ENCODE measurements at places on chromosomes 7 and 10.

DNA sequence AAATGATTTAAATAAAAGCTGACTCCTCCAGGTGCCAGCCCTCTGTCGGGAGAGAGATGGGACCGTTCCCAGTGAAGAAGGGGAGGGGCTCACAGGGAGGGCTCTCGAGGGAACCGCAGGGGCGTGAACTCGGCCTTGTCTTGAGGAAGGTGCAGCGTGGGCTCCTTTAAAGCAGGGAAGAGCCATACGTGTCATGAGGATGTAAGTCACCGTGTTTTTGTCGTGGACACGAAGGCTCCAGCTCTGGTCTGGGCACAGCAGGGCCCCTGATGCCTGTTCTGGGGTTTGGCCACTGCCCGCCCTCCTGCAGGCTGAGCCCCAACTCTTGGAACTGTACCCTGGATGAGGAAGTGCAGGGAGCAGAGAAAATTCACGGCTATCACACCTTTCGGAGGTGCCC, 45.0 kb downstream of the JAKMIP3 start:
- no peak for DNase-seq

- no peak for DNase-seq
Observed at GRCh38 chr10:10078446-10078845, 939.2 kb upstream of the CELF2 start.

- no peak for DNase-seq
Observed at GRCh38 chr10:58806970-58807628, 294.4 kb downstream of the BICC1 start.

DNA sequence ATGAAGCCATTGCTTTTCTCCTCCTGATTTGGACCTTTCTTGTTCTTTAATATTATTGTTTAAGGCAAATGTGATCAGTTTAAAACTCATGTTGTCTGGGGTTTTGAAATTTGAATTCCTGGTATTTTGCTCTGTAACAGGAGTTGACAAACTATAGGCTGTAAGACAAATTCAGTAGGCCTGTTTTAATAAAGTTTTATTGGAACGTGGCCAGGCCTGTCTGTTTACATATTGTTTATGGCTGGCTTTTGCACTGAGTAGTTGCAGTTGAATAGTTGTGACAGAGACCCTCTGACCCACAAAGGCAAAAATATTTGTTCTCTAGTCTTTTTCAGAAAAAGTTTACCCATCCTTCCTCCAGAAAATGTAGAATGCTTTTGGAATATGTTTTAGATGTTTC, 29.8 kb downstream of the STARD3NL start:
- no peak for DNase-seq

GRCh38 chr7:26372249-26372648, 80.6 kb downstream of the SNX10 start:
- DNase-seq: no peak

DNA sequence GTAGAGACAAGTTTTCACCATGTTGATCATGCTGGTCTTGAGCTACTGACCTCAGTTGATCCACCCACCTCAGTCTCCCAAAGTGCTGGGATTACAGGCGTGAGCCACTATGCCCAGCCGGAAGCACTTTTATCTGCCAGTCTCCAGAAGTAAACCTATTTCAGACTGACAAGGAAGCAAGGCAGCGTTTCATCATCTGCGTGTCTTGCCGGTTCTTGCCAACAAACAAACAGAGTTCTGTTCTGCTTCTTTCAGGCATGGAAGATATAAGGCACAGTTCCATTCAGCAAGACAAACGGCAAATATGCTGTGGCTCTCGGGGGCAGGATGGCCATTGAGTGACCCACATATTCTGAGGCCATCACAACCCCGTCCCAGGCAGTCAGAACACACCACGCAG, 15.5 kb upstream of the LARP4B start:
- no peak for DNase-seq

DNA sequence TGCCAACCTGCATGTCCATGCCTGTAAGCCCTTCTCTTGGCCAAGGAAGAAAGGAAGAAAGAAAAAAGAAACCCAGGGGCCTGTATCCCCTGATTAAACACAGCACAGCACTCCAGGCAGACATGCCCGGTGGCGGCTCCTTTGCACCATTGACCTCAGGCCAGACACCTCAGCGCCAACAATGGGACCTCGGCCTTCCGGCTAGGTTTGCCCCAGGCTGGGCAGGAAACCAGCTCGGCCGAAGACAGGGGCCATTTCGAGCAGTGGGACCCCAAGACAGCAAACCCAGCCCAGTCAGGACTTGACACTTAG, 2.8 kb downstream of the HOXA10 start:
- no peak for DNase-seq

DNA sequence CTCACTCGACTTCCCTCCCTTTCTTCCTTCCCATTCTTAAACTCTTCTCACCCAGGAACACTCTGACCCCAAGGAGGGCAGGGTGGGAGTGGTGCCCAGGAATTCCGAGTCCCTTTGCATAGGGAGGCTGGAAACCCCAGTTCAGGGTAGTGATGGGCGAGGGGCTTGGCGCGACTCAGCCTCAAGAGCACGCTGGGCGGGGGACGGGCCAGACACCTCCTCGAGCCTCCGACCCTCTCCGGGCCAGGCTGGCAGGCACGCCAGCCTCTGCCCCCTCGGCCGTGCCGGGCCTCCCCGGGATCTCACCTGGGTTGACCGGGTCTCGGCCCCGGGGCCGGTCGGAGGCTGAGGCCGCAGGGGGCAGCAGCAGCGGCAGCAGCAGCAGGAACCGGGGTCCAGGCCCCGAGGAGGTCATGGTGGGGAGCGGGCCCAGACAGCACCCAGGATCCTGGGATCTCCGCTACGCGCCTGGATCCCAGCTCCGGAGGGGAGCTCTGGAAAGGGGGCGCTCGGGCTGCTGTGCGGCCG, 457 bp downstream of the PLOD3 start:
- DNase-seq: no peak

GRCh38 chr7:97019710-97020225, 4.9 kb downstream of the DLX5 start:
- no peak for DNase-seq

- no peak for DNase-seq
Observed at GRCh38 chr7:5582532-5582935, 158.9 kb upstream of the TNRC18 start.

- DNase-seq: no peak
Observed at GRCh38 chr7:116524221-116524608, 621 bp upstream of the CAV1 start.

DNA sequence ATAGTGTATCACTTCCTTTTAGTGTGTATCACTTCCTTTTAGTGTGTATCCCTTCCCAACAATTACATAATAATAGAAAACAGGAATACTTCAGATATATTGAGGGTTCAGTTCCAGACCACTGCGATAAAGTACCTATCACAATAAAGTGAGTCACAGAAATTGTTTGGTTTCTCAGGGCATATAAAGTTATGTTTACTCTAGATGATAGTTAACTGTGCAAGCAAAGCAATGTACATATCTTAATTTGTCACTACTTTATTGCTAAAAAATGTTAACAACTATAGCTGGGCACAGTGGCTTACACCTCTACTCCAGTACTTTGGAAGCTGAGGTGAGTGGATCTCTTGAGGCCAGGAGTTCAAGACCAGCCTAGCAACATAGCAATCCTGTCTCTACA, 938.4 kb downstream of the CCSER2 start:
- no peak for DNase-seq

DNA sequence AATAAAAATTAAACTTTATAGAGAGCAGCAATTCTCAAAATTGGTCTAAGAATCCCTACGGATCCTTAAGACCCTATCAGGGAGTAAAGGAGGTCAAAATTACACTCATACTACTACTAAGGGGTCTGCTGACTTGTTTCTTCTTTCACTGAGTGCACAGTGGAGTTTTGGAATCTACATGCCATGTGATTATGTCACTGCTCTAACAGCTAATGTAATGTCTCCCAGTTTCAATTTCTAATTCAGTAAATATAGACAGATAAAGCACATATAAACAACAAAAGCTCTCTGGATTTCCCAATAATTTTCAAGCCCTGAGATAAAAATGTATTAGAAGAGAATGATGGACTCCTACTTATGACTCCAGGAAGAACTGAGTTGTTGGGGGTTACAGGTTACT, 74.6 kb downstream of the WAPL start:
- no peak for DNase-seq

DNA sequence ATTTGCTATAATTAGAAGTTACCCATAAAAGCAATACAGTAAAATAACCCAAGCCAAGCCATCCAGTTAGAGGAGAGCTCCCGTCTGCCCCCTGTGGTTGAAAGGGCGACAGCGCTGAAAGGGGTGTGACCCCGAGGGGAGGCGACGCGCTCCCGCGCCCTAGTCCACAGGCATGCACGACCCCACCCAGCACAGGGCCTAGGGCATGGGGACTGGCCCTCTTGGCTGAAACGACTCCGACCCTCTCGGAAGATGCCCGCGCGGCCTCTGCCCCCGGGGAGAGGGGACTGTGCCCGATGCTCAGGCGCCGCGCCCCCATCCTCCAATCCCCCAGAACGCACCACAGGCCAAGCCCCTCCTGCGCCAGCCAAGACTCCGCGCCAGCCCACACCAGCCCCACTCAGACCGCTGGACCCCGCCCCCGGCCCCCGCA, 64.0 kb downstream of the CSGALNACT2 start:
- no peak for DNase-seq

- no peak for DNase-seq
Observed at GRCh38 chr7:41149576-41149975, 553.3 kb downstream of the INHBA start.

DNA sequence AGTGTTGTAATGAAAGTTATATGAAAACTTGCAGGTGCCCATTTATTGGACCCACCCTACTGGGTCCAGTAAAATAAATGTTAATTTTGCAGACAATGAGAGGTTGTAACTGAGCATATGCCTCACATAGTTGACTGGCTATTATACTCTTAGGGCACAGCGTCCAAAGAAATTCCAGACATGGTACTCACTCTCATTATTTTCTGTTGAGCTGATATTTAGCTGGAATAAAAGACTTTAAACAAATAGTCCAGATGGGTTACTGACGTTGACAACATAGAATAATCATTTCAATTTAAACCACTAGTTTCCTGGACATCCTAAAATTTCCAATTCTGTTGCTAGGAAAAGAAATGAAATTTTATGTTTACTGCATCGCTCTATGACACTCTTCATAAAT, 174.5 kb downstream of the ZNF365 start:
- no peak for DNase-seq

GRCh38 chr7:47622946-47623640, 41.2 kb upstream of the TNS3 start:
- no peak for DNase-seq

DNA sequence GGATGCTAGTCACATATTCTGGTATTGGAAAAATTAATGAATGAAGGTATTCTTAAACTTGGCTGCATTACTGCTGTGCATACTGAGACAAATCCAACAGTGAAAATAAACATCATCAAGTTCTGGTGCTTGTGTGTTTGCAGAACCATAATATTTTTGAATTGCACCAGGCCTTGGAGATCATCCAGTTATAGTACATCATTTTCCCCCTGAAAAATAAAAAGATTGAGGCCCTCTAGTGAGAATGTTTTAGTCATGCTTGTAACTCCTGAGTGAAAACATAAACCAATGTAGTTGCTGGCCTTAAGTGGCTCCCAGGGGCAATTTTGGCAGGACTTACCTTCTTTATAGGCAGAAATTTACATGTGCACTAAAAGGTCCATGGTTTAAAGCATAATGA, 218.8 kb upstream of the TMEM229A start:
- no peak for DNase-seq

DNA sequence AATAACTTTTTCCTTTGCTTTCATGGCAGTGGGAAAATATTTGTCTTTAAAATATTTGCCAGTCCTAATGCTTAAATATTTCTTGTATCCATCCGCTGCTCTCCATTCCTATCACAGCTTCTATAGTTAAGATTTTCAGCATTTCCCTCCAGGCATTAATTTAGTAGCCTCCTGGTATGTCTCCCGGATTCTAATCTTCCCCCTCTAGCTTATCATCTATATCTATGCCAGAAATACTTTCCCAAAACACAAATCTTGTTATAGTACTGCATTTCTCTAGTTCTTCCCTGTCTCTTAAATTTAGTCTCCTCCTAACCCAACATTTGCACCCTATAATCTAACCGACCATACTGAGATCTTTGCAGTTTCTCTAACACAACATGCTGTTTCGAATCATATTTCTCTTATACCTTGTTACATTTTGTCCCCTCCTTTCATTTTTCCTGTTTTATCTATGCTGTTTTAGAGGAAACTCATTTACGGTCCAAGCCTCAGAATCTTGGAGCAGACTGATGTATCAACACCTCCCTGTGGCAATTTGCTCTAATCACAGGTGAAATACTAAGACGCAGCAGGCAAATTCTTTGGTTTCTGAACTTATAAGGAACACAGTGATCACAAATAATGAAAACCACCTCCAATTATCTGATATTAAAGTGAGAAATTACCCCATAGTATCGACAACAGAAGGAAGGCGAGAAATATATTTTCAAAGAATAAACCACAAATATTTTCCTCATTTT, 10.3 kb downstream of the CNTNAP2 start:
- DNase-seq: no peak

- DNase-seq: no peak
Observed at GRCh38 chr10:78876449-78876848, 192.3 kb upstream of the ZMIZ1 start.

DNA sequence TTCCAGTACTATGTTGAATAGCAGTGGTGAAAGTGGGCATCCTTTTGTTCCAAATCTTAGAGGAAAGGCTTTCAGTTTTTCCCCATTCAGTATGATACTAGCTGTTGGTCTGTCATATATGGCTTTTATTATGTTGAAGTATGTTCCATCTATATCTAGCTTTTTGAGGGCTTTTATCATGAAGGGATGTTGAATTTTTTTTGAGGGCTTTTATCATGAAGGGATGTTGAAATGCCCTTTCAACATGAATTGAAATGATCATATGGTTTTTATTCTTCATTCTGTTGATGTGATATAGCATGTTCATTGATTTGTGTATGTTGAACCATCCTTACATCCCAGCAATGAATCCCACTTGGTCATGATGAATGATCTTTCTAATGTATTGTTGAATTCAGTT, 75.3 kb downstream of the KIF20B start:
- no peak for DNase-seq

DNA sequence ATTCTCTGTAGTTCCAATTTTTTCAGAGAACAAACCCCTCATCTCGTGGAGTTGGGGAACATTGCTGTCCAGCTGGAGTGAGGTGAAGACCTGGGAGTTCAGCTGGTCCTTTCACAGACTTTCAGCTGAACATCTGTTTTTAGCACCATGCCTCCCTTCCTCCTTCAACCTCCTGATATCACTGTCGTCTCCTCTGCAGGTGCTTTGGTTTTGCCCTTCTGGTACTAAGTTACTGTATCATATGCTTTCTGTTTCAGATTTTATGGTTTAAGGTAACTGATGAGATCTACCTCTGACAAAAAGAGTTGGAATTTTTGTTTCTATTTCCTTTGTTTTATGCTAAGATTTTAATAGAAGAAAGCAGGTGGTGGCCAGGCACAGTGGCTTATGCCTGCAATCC, 102.9 kb downstream of the ZNF438 start:
- DNase-seq: no peak

DNA sequence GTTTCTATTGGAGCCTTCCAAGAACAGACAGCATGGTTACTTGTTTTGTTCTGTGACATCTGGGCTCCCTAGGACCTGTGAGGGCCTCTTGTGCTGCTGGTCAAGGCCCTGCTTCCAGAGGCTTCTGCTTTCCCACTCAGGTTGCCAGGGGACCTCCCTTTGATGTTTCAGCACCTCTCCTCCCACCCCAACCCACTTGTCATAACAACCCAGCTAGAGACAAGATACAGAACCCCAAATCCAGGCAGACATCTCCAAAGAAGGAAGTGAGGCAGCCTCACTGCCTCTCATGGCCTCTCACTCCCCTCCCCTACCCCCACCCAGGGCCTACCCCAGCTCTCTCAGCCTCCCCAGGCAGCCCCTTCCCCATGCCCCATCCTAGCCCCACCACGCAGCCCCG, 11.3 kb downstream of the NFKB2 start:
- no peak for DNase-seq

Data from stimulated activated CD4-positive, alpha-beta T cell treated with anti-CD3 and anti-CD28 coated beads, Interleukin-1b, Interleukin-23, amount 100 ng/mL, for 1 hour (primary cell).